ENCODE measurements at places on chromosomes 5 and 9. TPM values are rescaled to one million over a fixed set of nuclear protein-coding genes. Genes with fewer than 3 reads are reported as not detected.

DNA sequence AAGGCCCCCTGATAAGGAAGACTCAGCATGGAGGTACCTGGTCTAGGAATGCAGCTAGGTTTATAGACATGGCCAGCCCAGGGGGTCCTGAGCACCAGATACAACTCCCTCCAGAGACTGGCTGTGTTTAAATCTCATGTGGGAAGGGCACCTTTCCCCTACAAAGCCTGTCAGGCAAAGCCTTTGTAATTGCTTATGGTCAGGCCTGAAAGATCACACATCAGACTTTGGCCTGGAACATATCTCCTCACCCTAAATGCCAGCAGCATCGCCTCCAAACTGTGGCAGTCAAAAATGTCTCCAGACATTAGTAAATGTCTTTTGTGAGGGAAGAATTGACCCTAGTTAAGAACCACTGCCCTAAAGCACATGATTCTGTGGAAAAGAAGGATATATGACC is 51.6 kb upstream of the MACIR start:
- H3K36me3 ChIP-seq = no peaks in the 10 kb centered on the region
- DNase-seq = no peak
- H3K27ac ChIP-seq = no peak overlapping the region
- no peaks in the 10 kb centered on the region for H3K27me3 ChIP-seq
- no peak overlapping the region for H3K4me3 ChIP-seq

The SH3RF2 gene
- 0.94 TPM for total RNA-seq

GRCh38 chr9:91075279-91075678 is 273.7 kb downstream of the SYK start:
- DNase-seq = no peak
- H3K36me3 ChIP-seq = no peaks in the 10 kb centered on the region
- H3K4me3 ChIP-seq = no peak overlapping the region
- H3K27me3 ChIP-seq = no peaks in the 10 kb centered on the region

The MARVELD2 gene
- total RNA-seq = 12.9 TPM

- peaks cover 20% of the 10 kb centered on the region for H3K27me3 ChIP-seq
- peaks cover 52% of the 10 kb centered on the region for H3K4me1 ChIP-seq
- peak overlapping the region; percentile 86 for H3K27ac ChIP-seq
- peak overlapping the region; percentile 26 for H3K4me3 ChIP-seq
- no peaks in the 10 kb centered on the region for H3K36me3 ChIP-seq
- DNase-seq = no peak
Observed at GRCh38 chr9:114501796-114502682, 3.2 kb downstream of the WHRN start.

The ELAVL2 gene
- 35.8 TPM for total RNA-seq

The PROB1 gene
- 1.4 TPM for total RNA-seq

The IL6ST gene
- total RNA-seq = 219 TPM

- peaks cover 48% of the 10 kb centered on the region for H3K36me3 ChIP-seq
- H3K27ac ChIP-seq = peak within 1 kb of the TSS; percentile 52
- H3K4me3 ChIP-seq = peak within 1 kb of the TSS; percentile 54
- DNase-seq = peak; percentile 82
- H3K27me3 ChIP-seq = no peaks in the 10 kb centered on the region
- H3K4me1 ChIP-seq = peaks cover 31% of the 10 kb centered on the region
Observed at GRCh38 chr9:137551264-137552021, at the start of gene MRPL41. TSS of gene MRPL41 (plus strand) at chr9:137551879. CDS start at chr9:137552082, 203 bp downstream.

GRCh38 chr5:151696470-151697061 is 9.9 kb upstream of the SPARC start:
- H3K4me1 ChIP-seq = peaks cover 30% of the 10 kb centered on the region
- H3K4me3 ChIP-seq = no peak overlapping the region
- H3K36me3 ChIP-seq = no peaks in the 10 kb centered on the region
- no peaks in the 10 kb centered on the region for H3K27me3 ChIP-seq
- peak; percentile 79 for DNase-seq

- no peak overlapping the region for H3K4me3 ChIP-seq
- peaks cover 3% of the 10 kb centered on the region for H3K36me3 ChIP-seq
- DNase-seq = no peak
- H3K27ac ChIP-seq = no peak overlapping the region
- H3K4me1 ChIP-seq = peaks cover 4% of the 10 kb centered on the region
- H3K27me3 ChIP-seq = peaks cover 2% of the 10 kb centered on the region
Observed at GRCh38 chr9:135471791-135472640, 7.6 kb upstream of the PPP1R26 start.

DNA sequence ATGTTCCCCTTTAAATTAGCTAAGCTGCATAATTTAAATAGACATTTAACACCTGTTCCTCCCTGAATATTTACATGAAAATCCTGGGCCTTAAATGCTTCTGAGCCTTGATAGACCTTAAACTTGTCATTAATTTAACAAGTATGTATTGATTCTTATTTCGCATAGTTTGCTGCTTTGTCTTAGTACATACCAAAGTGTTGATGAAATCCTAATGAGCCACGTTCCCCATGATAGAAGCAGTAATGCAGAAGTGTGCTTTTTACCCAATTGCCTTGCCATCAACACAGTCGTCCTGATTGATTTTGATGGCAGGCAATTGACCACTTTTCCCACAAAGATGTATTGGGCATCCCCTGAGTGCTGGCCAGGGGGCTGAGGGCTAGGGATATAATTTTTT is 213.5 kb downstream of the SGCD start:
- H3K27ac ChIP-seq = no peak overlapping the region
- no peaks in the 10 kb centered on the region for H3K36me3 ChIP-seq
- no peaks in the 10 kb centered on the region for H3K4me1 ChIP-seq
- H3K27me3 ChIP-seq = no peaks in the 10 kb centered on the region
- no peak overlapping the region for H3K4me3 ChIP-seq
- no peak for DNase-seq

GRCh38 chr9:5002811-5003210 is 17.7 kb downstream of the JAK2 start:
- no peak overlapping the region for H3K4me3 ChIP-seq
- no peaks in the 10 kb centered on the region for H3K27me3 ChIP-seq
- no peak for DNase-seq
- H3K36me3 ChIP-seq = peaks cover 3% of the 10 kb centered on the region

DNA sequence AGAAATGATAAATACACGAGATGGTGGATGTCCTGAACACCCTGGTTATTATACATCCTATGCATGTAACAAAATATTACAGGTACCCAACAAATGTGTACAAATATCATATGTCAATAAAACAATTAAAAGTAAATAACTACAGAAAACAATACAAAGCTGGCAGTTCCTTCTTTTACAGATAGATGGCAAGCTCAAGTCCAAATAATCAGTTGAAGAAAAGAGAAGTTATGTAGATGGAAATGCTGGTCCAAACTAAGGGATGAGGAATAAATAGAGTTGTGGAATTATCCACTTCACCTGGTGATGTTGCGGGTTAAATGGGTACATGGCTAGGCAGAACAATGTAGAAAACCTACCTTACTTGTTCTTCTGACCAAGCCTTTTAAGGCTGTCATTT is 79.4 kb downstream of the PALM2AKAP2 start:
- H3K4me1 ChIP-seq = no peaks in the 10 kb centered on the region
- no peaks in the 10 kb centered on the region for H3K36me3 ChIP-seq
- DNase-seq = no peak
- no peaks in the 10 kb centered on the region for H3K27me3 ChIP-seq
- no peak overlapping the region for H3K4me3 ChIP-seq

GRCh38 chr5:164672931-164673694 is 1167.7 kb downstream of the MAT2B start:
- H3K4me3 ChIP-seq = no peak overlapping the region
- no peak overlapping the region for H3K27ac ChIP-seq
- H3K4me1 ChIP-seq = no peaks in the 10 kb centered on the region
- no peak for DNase-seq
- H3K36me3 ChIP-seq = no peaks in the 10 kb centered on the region

The TYRP1 gene
- total RNA-seq = 5.0 TPM

GRCh38 chr9:2628919-2629318 is 7.3 kb downstream of the VLDLR start:
- no peak overlapping the region for H3K27ac ChIP-seq
- DNase-seq = no peak
- H3K4me1 ChIP-seq = no peaks in the 10 kb centered on the region
- no peak overlapping the region for H3K4me3 ChIP-seq
- no peaks in the 10 kb centered on the region for H3K36me3 ChIP-seq
- no peaks in the 10 kb centered on the region for H3K27me3 ChIP-seq

DNA sequence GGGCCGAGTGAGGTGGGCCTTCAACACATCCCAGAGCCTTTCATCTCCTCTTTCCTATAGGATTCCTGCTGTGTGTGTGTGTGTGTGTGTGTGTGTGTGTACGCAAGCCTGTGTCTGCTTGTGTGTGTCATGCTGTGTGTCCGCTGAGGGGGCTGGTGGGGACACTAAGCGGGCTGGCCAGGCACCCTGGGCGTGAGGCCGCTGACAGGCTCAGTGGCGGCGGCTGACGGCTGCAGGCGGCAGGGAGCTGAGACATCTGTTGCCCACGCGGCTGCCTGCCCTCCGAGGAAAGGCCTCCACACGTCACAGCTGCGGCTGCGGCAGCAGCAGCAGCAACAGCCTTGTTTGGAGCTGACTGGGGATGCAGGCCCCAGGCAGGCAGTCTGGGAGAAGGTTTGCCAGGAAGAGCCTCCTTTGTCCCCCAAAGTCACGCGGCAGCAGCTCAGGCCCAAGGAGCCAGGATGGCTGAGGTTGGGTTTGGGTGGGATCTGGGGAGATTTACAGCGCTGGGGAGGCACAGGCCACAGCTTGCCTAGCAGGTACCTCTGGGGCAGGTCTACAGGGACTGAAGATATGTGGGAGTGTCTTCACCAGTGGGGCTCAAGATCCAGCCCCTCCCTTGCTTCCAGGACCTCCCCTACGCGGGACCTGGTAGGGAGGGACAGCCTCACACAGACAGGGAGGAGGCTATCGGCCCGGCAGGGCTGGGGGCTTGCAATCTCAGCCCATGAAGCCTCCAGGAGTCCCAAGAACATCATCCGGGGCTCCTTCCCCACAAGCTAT is 1.8 kb downstream of the PDLIM4 start:
- peaks cover 13% of the 10 kb centered on the region for H3K27me3 ChIP-seq
- peaks cover 71% of the 10 kb centered on the region for H3K4me1 ChIP-seq
- peak; percentile 83 for DNase-seq
- H3K36me3 ChIP-seq = peaks cover 22% of the 10 kb centered on the region
- peak overlapping the region; percentile 79 for H3K4me3 ChIP-seq
- H3K27ac ChIP-seq = peak overlapping the region; percentile 89

The FAXDC2 gene
- total RNA-seq = 54.9 TPM

GRCh38 chr9:30522061-30522460 is 1862.4 kb upstream of the ACO1 start:
- no peak overlapping the region for H3K27ac ChIP-seq
- H3K4me1 ChIP-seq = no peaks in the 10 kb centered on the region
- DNase-seq = no peak
- no peaks in the 10 kb centered on the region for H3K36me3 ChIP-seq
- H3K27me3 ChIP-seq = no peaks in the 10 kb centered on the region

The PLAC8L1 gene
- not detected for total RNA-seq

DNA sequence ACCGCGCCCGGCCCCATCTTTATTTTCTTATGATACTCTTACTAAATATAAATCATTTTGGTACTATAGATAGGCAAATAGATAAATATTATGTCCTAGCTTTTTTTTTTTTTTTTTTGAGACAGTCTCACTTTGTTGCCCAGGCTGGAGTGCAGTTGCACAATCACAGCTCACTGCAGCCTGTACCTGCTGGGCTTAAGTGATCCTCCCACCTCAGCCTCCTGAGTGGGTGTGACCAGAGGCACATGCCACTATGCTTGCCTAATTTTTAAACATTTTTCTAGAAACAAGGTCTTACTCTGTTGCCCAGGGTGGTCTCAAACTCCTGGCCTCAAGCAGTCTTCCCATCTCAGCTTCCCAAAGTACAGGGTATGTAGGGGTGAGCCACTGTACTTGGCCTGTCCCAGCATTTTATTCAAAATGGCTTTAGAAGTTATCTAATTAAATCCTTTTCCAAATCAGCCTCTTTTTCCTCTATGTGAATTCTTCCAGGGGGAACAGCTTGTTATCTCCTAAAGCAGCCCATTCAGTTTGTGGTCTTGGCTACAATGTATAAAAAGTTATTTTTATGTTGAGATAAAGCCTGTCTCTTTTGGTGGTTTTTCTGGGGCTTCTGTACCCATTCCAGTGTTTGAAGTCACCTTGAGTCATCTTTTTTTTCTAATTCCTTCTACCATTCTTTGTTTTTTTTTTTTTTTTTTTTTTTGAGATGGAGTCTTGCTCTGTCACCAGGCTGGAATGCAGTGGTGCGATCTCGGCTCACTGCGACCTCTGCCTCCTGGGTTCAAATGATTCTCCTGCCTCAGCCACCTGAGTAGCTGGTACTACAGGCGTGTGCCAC is 12.1 kb downstream of the MELK start:
- no peaks in the 10 kb centered on the region for H3K27me3 ChIP-seq
- no peak overlapping the region for H3K27ac ChIP-seq
- no peaks in the 10 kb centered on the region for H3K4me1 ChIP-seq

- H3K4me3 ChIP-seq = no peak overlapping the region
- no peak for DNase-seq
Observed at GRCh38 chr5:132176987-132177386, 50.7 kb downstream of the P4HA2 start.

DNA sequence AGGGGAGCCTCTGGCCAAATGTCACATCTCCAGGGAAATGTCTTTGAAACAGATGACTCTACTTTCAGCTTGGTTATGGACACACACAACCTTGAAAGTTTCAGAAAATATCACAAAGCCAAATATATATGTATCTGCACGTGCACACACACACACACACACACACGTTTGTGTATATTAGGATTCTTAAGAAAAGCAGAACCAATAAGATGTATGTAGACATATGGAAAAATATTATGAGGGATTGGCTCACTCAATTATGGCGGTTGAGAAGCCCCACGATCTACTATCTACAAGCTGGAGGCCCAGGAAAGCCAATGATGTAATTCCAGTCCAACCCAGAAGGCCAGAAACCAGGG is 194.9 kb downstream of the PALM2AKAP2 start:
- no peaks in the 10 kb centered on the region for H3K36me3 ChIP-seq
- H3K27ac ChIP-seq = no peak overlapping the region
- DNase-seq = no peak
- no peak overlapping the region for H3K4me3 ChIP-seq

DNA sequence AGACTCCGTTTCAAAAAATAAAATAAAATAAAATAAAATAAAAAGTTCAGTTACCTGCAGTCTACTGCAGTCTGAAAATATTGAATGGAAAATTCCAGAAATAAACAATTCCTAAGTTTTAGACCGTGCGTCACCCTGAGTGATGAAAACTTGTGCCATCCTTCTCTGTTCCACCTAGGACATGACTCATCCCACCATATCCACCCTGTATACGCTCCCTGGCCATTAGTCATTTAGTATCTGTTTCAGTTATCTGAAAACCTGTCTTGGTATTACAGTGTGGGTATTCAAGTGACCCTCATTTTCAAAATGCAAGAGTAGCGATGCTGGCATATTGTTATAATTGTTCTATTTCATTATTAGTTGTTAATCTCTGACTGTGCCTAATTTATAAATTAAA is 51.8 kb upstream of the TEX48 start:
- no peak for DNase-seq
- H3K27me3 ChIP-seq = no peaks in the 10 kb centered on the region
- H3K36me3 ChIP-seq = no peaks in the 10 kb centered on the region
- H3K27ac ChIP-seq = no peak overlapping the region
- H3K4me3 ChIP-seq = no peak overlapping the region

The SH3GL2 gene
- 20.1 TPM for total RNA-seq
